ENCODE measurements at places on chromosomes 7 and 10.

GRCh38 chr10:74910241-74910975, 84.0 kb downstream of the KAT6B start:
- DNase-seq, result no peak

DNA sequence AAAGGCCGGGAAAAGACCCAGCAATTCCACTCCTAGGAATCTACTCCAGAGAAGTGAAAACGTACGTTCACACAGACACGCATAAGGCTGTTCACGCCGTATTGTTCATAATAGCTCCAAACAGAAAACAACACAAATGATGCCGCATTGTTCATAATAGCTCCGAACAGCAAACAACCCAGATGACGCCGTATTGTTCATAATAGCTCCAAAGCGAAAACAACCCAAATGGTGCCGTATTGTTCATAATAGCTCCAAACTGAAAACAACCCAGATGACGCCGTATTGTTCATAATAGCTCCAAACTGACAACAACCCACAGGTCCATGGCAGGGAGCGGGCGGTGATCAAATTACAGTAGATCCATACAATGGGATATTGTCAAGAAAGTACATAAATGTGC, 85.2 kb upstream of the DNAAF5 start:
- no peak for DNase-seq

GRCh38 chr7:21675255-21675654, 132.4 kb downstream of the DNAH11 start:
- no peak for DNase-seq

DNA sequence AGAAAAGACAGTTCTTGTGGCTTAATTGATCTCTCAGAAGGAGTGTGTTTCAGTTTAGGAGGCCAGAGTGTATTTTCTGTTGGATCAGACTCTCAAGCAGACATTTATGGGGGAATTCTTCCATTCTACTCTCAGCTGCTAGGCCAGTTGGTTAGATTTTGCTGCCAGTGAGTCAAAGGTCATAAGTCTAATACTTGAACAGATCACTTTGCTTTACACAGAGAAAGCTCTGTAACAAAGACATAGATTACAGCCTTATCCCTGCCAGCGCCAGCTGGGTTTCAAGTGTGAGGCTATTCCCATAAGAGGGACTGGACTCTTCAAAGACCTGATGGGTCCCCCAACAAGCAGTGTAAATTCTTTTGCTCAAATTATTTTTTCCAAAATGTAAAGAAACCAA, 145.6 kb upstream of the SEMA3C start:
- DNase-seq, result no peak

DNA sequence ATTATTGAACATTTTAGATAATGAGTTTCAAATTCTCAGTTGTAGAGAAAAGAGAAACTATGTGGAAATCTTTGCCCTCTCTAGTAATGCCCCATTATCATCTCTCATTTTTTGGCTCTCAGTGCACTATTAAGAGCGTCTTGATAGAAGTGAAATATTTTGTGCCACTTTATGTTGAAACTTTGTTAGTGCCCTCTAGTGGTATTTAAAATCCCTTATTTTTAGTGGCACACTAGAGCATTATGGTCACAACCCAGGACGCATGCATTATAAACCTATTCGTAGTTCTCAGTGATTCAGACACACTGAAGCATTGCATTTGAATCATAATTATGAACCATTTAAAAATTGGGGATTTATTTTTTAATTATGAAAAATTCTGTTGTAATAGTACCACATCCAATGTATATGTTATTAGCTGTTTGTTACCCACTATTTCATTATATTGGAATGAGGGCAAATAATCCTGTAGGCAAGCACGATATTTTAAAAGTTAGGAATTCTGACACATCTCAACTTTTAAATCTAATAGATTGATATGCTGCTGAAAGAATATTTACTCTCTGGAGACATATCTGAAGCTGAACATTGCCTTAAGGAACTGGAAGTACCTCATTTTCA, 21.9 kb downstream of the PDCD4 start:
- no peak for DNase-seq

- peak; percentile 61 for DNase-seq
Observed at GRCh38 chr10:80530251-80530650, 7.5 kb upstream of the SH2D4B start.

GRCh38 chr7:7820939-7821338, 102.5 kb upstream of the RPA3 start:
- no peak for DNase-seq

- peak; percentile 82 for DNase-seq
Observed at GRCh38 chr10:7192831-7193361, 217.9 kb downstream of the SFMBT2 start.

DNA sequence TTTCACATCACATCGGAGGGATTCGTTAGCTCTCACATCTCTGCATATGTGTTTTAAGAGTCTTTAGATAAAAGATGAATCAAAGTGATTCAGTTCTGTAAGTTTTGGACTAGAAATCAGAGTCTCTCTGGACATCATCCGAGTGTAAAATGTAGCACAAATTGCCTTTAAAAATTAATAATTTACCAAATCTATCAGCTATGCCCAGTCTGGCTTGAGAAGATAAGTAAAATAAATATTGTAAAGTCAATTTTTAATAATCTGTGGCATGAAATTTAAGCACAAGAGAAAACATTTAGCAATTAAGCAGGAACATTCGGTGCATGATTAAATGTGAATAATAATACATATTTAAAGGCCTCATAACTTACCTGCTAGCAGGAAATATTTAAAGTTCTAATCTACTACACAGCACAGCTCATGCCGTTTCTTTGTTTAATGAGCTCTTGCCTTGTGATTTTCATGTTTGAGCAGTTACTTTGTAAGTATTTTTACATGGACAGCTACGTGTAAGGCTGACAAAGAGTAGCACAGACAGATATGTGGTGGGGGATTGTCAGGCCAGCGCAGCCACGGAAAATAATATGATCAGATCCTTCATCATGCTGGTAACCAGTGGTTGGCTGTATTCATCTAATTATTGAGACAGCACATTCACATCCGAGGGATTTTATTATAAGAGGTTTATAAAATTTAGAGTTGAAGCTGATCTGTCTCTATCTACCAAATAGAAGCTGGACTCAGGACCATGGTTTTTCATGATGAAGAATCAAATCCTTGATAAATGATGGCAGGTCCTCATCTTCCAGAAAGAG, 317.3 kb downstream of the ADARB2 start:
- no peak for DNase-seq

DNA sequence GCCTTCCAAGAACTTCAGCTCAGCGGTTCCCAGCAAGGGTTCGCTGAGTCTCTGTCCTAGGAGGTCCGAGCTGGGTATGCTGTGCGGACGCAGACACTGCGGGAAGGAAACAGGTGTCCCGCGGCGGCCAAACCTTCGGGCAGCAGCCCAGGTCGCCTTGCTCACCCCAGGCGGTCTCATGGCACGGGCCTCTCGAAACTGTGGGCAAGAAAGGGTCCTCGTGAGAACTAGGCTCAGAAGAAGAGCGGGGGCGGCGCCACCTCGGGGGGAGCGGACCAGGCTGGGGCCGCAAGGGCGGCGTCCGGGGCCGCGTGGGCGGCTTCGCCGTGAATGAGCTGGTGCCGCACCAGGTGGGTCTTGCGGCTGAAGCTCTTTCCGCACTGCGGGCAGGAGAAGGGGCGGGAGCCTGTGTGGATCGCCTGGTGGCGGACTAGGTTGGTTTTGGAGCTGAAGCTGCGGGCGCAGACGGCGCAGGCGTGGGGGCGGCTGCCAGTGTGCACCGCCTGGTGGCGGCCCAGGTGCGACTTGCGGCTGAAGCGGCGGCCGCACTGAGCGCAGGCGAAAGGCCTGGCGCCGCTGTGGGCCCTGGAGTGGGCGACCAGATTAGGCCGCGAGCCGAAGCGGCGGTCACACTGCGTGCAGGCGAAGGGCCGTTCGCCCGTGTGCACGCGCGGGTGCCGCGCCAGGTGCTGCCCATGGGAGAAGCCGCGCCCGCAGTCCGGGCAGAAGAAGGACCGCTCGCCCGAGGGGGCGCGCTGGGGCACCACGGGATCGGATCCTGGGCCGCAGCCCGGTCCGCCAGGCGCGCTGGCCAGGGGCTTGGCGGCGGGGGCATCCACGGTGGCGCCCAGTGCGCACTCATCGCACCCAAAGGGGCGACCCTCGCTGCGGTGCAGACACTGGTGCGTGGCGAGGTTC, 8.6 kb downstream of the ZNF467 start:
- no peak for DNase-seq

GRCh38 chr7:151934584-151934983, 21.7 kb upstream of the GALNTL5 start:
- no peak for DNase-seq

DNA sequence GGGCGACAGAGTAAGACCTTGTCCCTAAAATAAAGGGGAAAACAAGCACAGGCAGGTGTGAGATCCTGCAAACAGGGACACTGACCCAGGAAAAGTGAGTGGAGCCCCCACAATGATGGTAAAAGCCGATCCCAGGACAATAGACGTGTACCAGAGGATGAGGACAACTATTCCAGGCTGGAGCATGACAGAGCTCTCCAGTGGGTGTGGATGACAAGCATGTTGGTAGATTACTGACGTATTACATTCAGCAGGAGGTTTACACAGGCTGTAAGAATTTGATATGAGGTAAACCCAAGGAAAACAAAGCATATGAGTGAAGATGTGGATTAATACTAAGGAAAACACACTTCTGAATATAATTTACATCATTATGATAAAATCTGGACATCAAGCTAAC, 27.8 kb upstream of the SMURF1 start:
- no peak for DNase-seq

- DNase-seq, result no peak
Observed at GRCh38 chr10:1873661-1874315, 136.5 kb upstream of the ADARB2 start.

GRCh38 chr7:42338231-42338915, 101.4 kb upstream of the GLI3 start:
- DNase-seq, result no peak

- no peak for DNase-seq
Observed at GRCh38 chr10:99403674-99404073, 26.8 kb downstream of the GOT1 start.

DNA sequence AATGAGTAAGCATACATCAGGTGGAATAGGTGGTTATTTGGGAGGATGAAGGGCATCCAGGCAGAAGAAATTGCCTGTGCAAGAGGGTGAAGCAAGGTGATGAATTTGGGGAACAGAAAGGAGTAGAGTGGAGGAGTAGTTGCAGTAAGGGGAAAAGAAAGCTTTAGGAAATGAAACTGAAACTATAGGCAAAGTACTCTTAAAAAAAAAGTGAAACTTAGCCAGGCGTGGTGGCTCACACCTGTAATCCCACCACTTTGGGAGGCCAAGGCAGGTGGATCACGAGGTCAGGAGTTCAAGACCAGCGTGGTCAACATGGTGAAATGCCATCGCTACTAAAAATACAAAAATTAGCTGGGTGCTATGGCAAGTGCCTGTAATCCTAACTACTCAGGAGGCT, 17.6 kb downstream of the NUP205 start:
- no peak for DNase-seq

- no peak for DNase-seq
Observed at GRCh38 chr10:65342245-65342644, 1583.6 kb upstream of the LRRTM3 start.

GRCh38 chr7:20784388-20785156, 2.1 kb downstream of the SP8 start:
- DNase-seq, result peak; percentile 50

GRCh38 chr10:77516575-77516974, 121.0 kb downstream of the KCNMA1 start:
- DNase-seq, result no peak

DNA sequence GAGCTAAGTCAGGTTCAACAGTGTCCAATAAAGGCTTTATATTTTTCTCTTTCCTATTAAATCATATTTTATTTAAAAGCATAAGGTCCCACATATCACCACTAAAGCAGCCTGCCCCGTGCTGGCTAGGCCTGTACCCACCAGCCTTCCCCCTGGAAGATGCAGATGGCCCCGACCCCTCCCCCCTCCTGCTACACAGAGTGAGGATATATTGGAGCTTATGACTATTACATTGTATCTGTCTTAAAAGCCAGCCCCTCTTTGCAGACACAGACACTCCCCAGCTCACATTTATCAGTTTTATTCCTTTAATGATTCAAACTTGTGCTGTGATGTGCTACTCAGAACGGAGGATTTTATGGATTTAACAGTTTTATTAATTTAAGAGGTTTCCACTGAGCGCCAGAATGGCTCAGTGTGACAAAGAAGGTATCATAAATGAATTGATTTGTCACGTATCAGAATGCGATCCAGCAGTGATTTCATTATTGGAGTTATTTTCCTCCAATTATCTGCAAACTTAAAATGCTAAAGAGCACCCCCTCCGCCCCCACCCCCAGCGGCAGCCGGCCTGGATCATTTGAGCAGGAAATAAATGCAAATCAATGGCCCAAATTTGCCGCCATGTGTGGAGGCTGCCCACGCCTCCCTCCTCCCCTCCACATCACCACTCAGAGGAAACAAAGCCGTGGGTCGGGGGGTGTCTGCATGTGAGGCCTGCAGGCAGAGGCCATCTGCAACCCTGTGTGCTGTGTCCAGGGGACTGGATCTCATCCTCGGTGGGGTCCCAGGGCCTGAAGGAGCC, 72.6 kb upstream of the ZMIZ1 start:
- no peak for DNase-seq

DNA sequence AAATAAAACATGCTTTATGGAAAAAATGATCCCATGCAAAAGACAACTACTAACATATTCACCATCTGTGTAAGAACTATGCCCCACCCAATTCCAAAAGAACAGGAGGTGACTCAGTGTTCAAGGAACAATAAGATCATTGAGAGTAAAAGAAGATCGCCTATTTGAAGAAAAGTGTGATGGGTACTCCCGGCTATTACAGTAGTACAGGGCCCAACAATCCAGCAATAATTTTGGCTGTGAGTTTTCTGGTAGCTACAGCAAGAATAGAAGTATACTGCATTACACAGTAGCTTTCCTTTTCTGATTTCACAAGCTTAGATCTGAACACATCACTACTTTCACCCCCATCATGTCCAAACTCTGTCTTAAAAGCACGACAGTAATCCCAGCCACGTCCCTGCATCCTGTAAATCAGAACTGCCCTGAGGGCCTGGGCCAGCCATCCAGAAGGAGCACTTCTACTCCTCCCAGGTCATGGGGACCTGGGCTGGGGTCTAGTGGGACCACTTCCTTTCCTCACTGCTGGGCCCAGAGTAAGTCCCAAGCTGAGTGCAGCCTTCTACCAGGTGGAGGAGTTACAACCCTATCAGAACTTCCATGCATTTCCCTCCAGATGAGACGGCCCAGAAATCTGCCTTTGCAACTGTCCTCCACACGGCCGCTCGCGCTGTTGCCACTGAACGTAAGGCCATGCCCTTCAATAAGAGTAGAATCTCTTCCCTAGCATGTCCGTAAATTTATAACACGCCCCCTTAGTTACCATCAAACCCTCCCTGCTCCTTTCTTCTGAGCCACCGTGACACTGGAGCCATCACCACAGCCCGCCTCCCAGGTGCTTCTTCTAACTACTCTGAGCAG, 7.9 kb downstream of the ESYT2 start:
- peak; percentile 43 for DNase-seq

Data from activated naive CD8-positive, alpha-beta T cell treated with anti-CD3 and anti-CD28 coated beads, Interleukin-2, amount 10 ng/mL, durations not matched to agents 7 days and 5 days (primary cell).